ENCODE measurements at places on chromosomes 6 and 20.

- no peak for DNase-seq
Measured at GRCh38 chr6:6713657-6714056, 125.1 kb downstream of the LY86 start.

- no peak for DNase-seq
Measured at GRCh38 chr20:23131766-23132165, 45.6 kb upstream of the CD93 start.

DNA sequence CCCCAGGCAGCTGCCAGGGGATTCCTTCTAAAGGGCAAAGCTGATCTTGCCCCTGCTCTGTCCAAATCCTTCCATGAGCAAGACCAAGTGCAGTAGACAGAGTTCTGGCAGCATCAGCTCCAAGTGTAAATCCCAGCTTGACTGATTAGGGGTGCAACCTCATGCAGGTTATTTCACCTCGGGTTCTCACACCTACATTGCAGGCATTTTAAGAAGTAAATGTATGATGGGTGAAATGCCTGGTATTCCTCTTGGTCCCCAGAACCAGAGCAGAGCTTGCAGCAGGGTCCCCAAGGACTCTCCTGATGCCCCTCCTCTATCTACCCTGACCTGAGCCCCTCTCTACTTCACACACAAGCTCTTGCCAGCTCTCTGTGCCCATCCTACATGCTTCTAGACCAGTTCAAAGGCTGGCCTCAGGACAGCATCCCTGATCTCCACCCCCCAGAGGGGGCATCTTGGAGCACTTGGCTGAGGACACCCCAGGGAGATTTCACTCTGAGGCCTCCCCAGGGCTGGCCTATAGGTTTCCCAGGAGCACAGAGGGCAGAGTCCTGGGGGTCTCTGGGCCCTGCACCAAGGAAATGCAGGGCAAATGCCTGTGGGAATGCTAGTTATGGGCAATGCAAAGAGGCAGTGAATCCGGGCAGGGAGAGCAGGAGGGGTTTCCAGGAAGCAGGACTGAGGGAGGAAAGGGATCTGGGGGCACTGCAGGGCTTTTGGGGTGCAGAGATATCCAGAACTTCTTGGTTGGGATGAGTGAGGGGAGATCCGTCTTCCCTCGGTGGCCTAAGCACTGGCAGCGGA lies 1.0 kb downstream of the LZTS3 start:
- DNase-seq, result no peak

- no peak for DNase-seq
Measured at GRCh38 chr20:25139029-25139705, 56.3 kb upstream of the ENTPD6 start.

DNA sequence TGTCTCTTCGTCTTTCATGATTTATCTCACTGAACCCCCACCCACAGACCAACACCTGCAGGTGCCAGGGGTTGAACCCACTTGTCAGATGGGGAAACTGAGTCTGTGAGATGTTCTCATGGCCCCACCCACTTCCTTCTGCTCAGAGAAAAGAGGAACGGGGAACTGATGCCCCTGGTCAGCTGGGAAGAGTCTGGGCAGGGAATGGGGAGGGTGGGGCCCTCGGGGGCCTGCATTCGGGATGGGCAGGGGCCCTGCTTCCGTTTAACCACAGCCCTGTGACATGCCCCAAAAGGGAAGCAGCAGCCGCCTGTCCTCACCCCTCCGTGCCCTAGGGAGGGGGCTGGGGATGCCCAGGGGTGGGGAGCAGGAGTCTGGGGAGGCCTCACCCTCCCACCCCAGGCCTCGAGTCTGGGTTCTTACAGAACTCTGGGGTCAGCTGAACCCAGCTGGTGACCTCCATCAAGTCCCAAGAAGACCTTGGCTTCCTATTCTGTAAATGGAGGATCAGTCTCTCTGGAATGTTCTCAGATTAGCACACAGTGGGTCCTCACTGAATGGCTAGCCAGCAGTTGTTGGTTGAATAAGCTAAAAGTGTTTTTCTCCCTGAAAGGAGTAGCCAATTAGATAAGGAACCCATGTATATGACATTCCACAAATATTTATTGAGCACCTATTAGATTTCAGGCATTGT lies 81.5 kb downstream of the CEBPB start:
- peak; percentile 3 for DNase-seq

Measured in anterior cingulate cortex (tissue), 58 donors.